ENCODE measurements at places on chromosomes 3 and 15. TPM values are rescaled to one million over a fixed set of nuclear protein-coding genes. Genes with fewer than 3 reads are reported as not detected.

The TGM4 gene
- not detected for total RNA-seq

The RHCG gene
- total RNA-seq: not detected

The PLCB2 gene
- total RNA-seq: 32.4 TPM

- no peak for DNase-seq
These were observed 370.4 kb upstream of the CBLB start for GRCh38 chr3:106239195-106239697.

Data from thoracic aorta (tissue), 2 donors.